ENCODE measurements at places on chromosomes 7 and 10.

DNA sequence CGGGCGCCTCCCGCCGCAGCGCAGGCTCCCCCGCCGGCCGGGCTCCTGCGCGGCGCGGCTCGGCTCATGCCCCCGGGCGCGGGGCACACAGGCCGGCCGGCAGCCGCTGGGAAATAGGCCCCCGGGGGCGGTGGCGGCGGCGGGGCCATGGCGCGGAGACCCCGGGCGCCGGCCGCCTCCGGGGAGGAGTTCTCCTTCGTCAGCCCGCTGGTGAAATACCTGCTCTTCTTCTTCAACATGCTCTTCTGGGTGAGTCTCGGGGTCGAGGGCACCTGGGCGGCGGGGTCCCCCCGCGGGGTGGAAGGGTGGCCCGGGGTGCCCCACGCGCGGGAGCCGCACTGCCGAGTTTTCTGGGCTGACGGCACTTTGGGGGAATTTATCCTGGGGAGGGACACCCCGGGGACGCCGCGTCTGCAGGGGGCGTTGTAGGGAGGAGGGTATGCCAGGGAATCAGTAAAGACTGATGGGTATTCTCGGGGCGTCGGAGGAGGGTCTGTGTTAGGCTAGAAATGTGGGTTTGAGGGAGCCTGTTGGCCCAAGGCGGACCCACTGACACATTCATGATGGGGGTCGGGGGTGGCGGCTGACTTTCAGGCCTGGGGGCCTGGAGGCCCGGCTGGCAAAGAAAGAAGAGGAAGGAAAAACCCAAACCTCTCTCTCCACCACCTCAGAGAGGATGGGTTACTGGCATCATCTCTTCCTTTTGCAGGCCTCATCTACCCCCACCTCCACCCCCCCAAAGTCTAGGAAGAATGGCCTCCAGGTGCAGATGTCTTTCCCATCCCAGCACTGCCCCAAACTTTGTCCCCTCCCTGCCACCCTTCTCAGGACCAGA is 544 bp downstream of the TSPAN33 start:
- peak; percentile 71 for DNase-seq

DNA sequence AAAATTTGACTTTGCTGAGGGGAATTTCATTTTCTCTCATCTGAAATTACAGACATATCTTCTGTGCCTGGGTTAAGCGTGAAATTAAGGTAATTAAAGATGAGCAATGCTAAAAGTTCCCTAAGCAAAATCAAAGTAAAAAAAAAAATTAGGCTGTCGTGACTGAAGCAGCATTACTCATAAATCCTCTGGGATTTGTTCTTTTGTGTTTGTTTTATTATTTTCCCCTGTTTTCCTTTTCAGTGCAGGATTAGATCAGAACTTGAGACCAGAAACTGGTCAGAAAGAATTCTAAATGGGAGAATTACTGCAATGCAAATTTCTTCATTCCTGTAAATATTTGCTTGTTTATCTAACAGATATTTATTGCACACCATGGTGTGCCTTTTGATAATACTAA is 141.4 kb upstream of the BET1 start:
- no peak for DNase-seq

DNA sequence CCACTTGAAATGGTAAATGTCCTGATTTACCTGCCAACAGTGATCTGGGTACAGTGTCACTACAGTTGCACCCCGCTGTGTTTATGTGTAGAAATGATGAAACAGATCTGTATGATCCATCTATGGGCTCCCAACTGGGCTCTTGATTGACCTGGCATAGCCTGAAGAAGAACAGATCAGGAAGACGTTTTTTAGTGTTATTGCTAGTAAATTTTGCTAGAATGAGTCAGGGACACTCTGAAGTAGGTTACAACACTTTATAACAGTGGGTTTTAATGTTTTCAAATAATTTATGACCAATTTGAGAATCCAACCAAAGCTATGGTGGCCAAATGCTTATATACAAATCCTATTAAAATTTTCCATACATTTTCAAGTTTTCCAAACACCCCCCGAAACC is 110.3 kb downstream of the DKK1 start:
- no peak for DNase-seq

DNA sequence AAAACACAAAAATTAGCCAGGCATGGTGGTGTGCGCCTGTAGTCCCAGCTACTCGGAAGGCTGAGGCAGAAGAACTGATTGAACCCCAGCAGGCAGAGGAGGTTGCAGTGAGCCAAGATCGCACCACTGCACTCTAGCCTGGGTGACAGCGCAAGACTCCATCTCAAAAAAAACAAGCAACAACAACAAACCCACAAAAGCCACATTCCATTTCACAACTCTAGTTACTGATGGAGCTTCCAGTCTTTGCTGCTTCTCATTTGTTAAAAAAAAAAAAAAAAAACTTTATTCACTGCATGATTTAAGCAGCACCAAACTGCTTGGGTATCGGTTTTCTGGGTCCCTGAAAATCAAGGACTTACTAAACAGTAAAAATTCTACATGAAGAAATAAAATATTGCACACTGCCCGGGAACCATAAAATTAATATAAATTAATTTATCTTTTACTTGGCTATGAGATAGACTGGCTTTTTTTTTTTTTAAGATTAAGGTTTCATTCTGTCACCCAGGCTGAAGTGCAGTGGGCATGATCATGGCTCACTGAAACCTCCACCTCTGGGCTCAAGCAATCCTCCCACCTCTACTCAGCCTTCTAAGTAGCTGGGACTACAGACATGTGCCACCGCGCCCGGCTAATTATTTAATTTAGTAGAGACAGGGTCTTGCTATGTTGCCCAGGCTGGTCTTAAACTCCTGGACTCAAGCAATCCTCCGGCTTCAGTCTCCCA is 42.0 kb downstream of the SRPK2 start:
- DNase-seq = no peak

GRCh38 chr10:70122742-70123141 is 9.9 kb downstream of the AIFM2 start:
- no peak for DNase-seq

- DNase-seq = no peak
Measured at GRCh38 chr10:5746197-5746596, 61.6 kb downstream of the TASOR2 start.

- no peak for DNase-seq
Measured at GRCh38 chr7:150787321-150788281, 12.6 kb downstream of the TMEM176B start.

GRCh38 chr10:72321248-72322029 is 33.3 kb downstream of the DNAJB12 start:
- no peak for DNase-seq

GRCh38 chr7:41503438-41503837 is 199.5 kb downstream of the INHBA start:
- DNase-seq = no peak

DNA sequence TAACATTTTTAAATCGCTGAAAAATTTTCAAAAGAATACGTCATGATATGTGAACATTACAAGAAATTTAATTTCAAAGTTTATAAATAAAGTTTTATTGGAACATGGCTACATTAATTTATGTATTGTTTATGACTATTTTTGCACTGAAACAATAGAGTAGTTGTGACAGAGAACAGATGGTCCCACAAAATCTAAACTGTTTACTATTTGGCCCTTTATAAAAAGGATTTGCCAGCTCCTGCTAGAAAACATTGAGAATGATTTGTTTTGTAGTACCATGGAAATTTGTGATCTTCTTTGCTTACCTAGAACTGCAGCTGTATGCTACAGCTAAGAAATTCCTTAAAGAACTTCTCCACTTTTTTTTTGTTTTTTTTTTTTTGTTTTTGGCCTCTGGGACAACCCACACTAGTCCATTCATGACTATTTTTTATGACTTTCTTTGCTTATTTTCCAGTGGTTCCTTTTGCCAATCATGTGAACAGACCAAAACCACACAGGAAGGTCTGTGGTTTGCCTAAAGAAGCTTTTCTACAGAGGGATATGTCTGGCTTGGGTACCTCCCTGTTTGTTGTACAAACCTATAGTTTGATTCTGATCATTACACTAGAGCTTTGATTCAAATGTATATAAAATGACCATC is 55.7 kb downstream of the ST7 start:
- DNase-seq = no peak

DNA sequence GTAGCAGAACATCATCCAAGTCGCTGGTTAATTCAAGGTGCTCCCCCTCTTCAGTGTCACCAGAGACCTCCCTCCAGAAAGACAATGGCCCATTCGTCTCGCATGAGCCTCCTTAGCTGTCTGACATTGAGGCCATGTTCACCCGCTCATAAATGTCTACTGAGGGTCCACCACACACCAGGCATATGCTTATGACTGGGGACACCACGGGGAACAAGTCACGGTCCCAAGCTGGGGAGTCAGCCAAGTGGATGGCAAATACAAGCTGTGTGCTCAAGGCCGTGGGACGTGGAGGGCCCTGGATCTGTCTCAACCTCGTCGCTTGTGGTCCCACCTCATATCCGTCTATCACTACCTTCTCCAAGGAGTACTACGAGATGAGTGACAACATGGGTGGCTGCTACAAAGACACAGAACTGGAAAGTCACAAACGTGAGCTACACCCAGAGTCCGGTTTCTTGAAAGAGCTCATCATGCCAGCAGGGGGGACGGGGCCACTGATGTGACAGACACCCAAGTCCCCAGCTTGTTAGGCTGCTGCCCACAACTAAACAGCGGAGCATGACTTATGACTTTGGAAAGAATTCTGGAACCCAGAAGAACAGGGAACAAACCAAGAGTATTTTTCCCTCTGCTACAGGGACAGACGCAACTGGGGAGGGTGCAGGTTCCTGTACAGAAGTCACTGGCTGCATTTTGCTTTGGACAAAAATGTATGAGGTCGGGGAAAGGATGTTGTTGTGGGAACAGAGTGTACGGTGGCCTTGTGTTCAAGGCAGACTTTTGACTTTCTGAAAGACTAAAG is 189.6 kb downstream of the COBL start:
- no peak for DNase-seq

GRCh38 chr10:61157182-61157581 is 213.2 kb upstream of the RHOBTB1 start:
- no peak for DNase-seq

GRCh38 chr10:96610817-96611216 is 24.0 kb upstream of the TM9SF3 start:
- no peak for DNase-seq

DNA sequence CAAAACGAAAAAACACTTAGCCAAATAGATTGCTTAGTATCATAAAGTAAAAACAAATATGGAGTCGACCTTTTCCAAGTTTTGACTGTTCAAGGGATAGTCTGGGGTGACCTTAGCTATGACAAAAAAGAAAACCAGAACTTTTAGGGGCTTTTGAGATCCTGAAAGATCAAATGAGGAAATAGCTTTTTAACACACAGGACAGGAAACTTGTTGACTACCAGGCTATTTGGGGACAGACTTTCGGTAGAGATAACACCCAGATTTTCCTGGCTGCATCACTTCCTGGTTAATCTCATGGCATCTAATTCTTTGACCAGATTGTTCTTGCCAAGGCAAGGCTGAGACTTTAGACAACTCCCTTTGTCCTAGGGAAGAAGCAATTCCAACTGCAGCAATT is 34.5 kb upstream of the EGR2 start:
- DNase-seq = no peak

GRCh38 chr10:126408953-126409641 is 20.8 kb upstream of the ADAM12 start:
- no peak for DNase-seq

DNA sequence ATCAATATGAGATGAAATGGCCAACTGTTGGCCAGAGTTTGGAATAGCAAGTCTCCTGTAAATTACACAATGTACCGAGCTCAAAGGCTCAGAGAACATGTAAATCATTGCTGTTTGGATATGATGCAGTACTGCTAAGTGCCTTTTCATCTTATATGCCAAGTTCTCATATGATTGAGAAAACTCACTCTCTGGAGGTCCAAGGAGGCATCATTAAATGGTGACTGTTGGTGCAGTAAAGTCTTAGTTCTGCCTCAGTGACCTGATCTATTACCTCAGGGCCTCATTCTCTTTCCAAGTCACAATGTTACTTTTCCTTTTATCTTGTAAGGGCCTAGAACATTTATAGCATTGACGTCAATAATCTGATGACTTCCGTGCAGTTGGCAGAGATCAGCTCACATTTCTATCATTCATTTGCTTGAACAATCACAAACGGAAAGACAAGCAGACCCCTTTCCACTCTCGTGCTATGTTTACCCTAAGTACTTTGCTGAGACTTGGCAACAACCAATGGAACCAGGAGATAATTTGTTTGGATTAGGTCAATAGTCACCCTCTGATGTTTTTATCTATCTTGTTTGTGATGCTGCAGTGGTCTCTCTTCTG is 32.6 kb upstream of the PDK4 start:
- no peak for DNase-seq

DNA sequence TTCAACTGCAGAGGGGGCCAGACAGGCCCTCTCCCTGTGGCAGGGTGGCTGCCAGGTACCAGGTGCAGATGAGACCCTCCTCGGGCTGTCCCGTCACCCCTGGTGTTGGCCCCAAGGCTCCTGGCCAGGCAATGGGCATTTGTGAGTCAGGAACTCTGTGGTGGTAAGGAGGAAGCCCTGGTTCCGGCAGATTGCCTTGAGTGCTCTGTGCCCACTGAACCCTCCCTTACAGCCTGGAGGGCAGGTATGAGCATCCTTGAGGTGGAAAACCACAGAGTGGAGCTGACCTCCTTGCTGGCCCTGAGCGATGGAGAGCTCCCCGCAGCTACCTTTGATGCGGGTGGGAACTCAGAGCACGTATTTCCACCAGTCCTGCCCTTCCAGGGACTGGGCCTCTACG is 2.0 kb downstream of the PAOX start:
- no peak for DNase-seq

DNA sequence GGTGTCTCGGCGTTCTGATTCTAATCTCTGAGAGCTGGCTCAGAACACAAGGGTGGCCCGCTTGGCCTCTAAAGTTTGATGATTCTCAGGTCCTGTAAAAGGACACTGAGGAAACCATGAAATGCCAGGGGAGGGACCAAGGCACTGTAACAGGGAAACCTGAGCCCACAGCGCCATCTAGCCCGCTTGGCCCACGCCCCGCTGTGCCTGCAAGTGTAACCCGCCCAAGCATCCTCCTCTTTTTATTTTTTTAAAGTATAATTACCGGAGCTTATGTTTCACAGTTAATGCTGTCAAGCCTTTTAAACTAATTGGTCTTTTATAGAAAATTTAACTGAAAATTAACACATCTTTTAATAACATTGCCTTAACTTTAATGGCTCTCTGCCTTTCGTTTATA is 734.7 kb downstream of the KCNMA1 start:
- peak; percentile 55 for DNase-seq

DNA sequence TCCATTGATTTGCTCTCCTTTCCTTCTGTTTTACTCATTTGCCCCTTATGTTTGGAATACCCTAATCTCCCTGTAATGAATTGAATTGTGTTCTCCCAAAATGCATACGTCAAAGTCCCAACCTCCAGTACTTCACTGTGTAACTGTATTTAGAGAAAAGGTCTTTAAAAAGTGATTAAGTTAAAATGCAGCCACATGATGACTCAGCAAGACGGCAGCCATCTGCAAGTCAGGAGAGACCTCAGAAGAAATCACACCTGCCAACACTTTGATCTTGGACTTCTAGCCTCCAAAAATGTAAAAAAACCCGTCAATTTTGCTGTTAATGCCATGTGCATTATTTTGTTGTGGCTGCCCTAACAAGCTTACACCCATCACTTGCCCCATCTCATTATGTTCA is 85.3 kb upstream of the PCLO start:
- DNase-seq = no peak
